ENCODE measurements at places on chromosomes 3 and 15.
A peak's percentile ranks its signal among the peaks of the same experiment; 100 is the strongest.

GRCh38 chr3:157063469-157063868, 96.5 kb downstream of the CCNL1 start:
- DNase-seq = no peak

- no peak for DNase-seq
Observed at GRCh38 chr15:57363661-57364060, 12.6 kb upstream of the CGNL1 start.

- DNase-seq = no peak
Observed at GRCh38 chr3:39196671-39197356, 4.4 kb upstream of the XIRP1 start.

DNA sequence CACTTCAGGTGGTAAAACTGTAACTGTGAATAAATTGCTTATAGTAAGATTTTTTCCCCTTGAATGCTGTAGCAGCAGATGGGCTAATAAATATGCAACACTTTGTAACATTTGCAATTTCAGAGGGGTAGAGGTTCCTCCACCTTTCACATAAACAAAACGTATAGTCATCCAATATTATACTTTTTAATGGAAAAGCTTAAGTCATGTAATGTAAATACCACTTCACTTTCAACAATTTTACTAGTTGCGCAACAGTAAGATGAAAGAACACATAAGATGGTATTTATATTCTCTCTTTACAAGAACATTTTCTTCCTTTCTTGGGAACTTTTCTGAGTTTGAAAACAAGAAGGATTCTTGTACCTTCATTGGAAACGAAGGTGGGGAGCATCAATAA, 56.6 kb upstream of the FAM3D start:
- DNase-seq = no peak

DNA sequence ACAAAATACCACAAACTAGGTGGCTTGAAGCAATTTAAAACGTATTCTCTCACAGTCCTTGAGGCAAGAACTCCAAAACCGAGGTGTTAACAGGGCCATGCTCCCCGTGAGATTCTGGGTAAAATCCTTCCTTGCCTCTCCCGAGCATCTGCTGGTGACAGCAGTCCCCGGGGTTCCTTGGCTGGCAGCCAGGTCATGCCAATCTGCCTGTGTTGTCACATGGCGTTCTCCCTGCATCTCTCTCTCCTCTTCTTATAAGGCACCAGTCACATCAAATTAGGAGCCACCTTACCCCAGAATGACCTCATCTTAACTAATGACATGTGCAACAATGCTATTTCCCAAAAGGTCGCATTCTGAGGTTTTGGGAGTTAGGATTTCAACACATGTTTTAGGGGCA, 26.3 kb upstream of the LRRN1 start:
- DNase-seq = no peak

DNA sequence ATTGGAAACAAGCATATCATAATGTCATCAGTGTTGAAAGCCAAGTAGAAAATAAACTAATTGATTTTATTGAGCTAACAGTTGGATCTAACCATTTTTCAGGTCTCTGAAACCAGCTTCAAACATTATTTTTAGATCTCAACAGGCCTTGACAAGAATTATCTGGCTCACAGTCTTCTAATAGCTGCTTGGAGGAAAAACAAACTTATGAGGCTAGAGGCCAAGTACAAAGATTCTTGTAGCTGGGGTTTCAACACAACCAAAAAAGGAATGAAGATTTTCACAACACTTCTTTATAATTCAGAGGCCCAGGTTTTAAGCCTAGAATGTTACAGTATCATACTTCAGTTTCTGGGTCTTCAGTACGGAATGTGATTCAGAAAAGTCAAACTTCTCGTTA, 3.7 kb downstream of the SETMAR start:
- no peak for DNase-seq

GRCh38 chr15:42549032-42549491, 424 bp downstream of the HAUS2 start:
- DNase-seq = no peak

DNA sequence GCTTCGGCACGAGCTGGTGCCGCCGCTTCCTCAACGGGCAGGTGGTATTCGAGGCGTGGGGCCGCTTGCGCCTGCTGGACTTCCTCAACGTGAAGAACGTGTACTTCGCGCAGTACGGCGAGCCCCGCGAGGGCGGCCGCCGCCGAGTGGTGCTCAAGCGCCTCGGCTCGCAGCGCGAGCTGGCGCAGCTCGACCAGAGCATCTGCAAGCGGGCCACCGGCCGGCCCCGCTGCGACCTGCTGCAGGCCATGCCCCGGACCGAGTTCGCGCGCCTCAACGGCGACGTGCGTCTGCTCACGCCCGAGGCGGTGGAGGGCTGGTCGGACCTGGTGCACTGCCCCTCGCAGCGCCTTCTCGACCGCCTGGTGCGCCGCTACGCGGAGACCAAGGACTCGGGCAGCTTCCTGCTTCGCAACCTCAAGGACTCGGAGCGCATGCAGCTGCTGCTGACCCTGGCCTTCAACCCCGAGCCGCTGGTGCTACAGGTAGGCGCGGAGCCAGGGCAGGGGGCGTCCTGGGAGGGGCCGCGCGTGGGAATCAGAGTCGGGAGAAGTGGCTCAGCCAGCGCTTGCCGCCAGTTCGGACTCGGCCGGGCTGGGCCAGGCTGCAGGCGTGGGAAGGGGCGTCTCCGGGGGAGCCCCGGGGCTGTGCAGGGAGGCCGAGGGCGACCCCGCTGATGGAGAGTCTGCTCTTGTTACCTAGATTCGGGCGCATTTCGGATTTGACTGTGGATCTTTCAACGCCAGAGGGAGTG, 1.1 kb downstream of the DIPK2A start:
- peak; percentile 34 for DNase-seq

DNA sequence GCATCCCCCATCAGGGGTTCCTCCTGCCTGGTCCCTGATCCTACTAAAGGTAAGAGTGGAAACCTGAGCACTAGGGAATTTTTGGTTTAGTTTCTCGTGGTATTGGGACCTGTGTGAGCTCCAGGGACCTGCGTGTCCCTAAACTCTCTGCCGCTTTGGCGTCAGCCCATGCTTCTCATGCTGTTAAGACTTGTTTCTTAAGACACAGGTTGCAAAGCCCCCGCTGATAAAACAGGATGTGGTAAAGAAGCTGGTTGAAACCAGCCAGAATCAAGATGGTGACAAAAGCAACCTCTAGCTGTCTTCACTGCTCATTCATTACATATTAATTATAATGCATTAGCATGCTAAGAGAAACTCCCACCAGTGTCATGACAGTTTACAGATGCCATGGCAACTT, 64.6 kb downstream of the LYZL4 start:
- DNase-seq = peak; percentile 27

DNA sequence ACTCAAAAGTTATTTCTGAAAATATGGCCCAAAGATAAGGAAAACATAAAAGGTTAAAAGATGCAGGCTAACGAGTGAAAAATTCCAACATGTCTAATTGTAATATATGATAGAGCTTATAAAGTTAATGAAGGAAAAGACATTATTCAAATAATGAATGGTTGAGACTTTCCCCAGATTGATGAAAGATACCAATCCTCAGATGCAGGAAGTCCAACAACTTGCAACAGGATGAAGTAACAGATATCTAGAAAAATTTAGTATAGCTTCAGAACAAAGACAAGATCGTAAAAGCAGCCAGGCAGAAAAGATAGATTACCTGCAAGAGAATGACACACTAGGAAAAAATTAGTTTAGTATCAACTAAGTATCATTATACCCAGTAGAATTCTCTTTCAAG, 546.4 kb upstream of the PPP2R3A start:
- DNase-seq = no peak

DNA sequence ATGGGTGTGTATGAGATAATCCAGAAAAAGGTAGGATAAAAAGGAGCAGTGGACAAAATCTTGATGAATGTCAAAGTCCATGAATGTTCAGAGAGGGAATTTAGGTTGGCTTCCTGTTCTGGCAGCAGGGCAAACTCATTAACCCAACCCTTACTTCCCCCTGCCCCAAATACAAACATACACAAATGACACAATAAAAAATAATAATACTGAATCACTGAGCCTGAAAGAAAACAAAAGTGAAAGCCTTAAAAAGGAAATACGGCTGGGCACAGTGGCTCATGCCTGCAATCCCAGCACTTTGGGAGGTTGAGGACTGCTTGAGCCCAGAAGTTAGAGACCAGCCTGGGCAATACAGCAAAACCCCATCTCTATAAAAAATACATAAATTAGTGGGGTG, 62.9 kb downstream of the GPR176 start:
- DNase-seq = no peak

- DNase-seq = no peak
Observed at GRCh38 chr3:178385280-178385952, 150.8 kb upstream of the KCNMB2 start.

DNA sequence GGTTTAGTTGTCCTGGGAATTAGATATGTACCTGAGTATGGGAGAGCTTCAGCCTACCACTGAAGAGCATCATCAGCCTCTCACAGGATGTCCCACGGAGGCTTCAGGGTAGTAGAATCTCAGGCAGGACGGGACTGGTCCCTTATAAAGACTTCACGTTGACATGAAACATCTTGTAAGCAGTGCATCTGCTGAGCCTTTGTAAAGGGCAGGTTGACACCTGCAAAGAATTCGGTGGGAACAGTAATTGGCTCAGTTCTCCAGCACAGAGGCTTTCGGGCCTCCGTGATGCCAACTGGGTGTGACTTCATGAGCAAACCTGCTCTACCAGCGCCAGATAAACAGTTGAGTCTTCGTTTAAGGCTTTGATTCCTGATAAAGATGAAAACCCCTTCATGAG, 26.9 kb upstream of the AVEN start:
- no peak for DNase-seq

DNA sequence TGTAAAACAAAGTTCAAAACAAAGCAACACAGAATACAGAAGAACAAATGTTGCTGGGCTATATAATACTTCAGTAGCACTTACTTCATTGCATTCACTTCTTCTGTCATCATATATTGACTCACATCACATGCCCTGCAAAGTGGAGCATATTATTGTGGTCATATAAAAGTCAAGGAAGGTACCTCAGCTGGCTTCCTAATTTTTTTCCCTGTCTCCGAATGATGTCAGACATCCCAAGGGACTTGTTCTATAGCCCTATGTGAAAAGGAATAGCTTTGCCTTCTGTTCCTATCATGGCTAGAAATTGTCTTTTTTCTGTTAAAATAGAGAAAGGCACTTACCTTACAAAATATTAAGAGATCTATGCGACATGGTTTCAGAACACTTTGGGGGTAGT, 109.4 kb downstream of the LRTM1 start:
- DNase-seq = no peak

DNA sequence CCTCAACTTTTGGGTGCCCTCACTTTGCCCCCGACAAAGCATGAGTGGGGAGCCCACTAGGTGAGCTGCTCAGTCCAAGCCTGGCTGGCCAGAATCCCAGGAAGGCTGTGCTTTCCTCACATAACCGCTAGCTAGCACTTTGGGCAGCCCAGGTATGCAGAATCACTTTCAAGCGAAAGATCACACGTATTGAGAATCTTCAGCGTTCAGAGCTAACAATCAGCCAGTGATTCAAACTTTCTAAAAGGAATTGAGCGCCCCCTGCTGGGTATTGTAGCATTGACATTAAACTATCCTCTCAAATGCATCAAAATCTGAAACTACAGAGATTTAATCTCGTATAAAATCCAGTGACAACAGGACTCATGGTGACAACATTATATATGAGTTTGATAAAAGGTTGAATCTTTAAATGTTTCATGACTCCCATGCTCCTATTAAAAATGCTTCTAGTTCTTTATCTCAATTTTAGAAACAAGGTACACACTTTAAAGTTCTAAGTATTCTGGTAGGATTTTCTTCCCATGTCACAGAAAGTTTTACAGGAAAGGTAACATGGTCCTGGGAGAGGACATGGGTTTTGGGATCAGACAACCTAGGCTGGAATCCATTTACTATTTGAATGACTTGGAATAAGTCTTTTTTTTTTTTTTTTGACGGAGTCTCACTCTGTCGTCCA, 11.8 kb downstream of the ANAPC13 start:
- DNase-seq = peak; percentile 82

DNA sequence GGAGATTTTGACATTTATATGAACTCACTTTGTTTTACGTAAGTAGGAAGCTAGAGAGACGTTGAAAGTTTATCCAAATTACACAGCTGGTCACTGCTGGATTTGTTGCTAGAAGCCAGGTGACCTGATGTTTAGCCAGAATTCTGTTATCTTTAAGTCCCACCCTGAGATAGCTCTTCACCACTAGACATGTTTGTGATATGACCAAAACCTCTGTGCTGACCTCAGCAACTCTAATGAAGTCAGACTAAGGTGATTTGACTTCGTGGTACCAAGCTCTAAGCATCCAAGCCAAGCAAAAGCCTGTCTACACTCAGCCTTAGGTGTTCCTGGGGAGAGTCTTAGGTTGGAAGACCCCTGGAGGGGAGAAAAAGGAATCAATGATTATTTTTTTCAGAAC, 102.4 kb downstream of the ARRDC4 start:
- no peak for DNase-seq

- DNase-seq = no peak
Observed at GRCh38 chr3:64392001-64392400, 166.7 kb upstream of the PRICKLE2 start.

- DNase-seq = no peak
Observed at GRCh38 chr3:13023235-13023970, 49.8 kb downstream of the IQSEC1 start.

- no peak for DNase-seq
Observed at GRCh38 chr3:40302784-40303183, 6.7 kb upstream of the EIF1B start.

DNA sequence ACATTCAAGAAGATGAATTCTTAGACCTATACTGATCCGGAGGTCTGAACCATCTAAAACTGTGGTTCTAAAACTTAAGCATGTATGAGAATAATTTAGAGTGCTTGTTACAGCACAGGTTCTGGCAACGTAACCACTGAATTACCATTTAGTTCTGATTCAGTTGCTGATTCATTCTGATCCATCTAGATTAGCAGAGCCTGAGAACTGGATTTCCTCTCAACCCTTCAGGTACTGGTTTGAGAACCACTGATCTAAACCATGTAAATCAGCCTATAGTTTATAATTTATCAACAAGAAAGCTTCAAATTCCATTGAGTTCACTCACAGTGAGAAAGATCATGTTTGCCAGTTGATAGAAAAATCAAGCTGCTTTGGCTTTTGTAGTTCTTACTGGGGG, 1001.1 kb upstream of the EPHA6 start:
- DNase-seq = no peak

- DNase-seq = no peak
Observed at GRCh38 chr3:11522953-11523571, 120.7 kb downstream of the VGLL4 start.

GRCh38 chr15:95150466-95150865, 919.1 kb downstream of the MCTP2 start:
- no peak for DNase-seq

DNA sequence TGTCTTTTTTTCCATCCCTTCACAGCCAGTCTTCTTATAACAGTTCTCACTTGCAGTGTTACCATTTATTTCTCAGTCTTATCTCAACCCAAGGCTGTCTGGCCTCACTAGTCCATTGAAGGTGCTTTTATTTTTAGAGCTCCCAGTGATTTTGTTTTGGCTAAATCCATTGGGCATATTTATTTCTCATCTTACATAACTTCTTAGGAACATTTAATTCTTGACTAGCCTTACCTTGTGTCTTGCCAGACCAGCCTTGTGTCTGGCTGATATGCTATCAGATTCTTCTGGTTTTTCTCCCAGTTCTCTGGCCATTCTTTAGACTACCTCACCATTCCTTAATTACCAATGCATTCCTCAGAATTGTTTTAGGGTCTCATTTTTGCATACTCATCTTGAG, 42.3 kb upstream of the TUSC7 start:
- no peak for DNase-seq
